NCI-H1048 (cell line): ENCODE measurements at places on chromosomes 4 and X.

- no peak for DNase-seq
Observed at GRCh38 chr4:103136671-103137445, 37.2 kb upstream of the BDH2 start.

GRCh38 chrX:134374294-134374693, 85.7 kb upstream of the HPRT1 start:
- no peak for DNase-seq

- no peak for DNase-seq
Observed at GRCh38 chr4:58602022-58602421, 1491.8 kb upstream of the IGFBP7 start.

GRCh38 chr4:150982557-150983233, 32.4 kb downstream of the LRBA start:
- DNase-seq, result no peak

- DNase-seq, result no peak
Observed at GRCh38 chr4:121800638-121800960, 524 bp upstream of the EXOSC9 start.

DNA sequence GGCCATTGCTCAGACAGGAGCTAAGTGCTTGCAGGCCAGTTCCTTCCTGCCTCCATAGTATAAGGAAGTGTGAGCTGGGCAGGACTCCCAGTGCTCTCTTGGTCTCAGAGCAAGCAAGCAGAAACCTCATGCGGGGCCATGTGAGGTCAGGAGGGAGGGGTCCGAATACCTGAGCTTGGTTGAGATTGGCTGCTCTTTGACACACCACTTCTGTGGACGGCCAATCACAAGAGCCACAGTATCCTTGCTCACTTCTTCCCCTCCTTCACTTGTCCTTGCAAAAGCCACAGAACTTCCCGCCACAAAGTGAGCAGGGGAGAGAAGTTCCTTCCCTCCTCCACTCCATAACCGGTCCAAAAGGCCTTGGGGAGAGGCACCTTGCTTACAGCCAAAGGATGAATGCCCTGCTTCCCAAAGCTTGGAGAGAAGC, 56.7 kb downstream of the PRPS1 start:
- no peak for DNase-seq

- no peak for DNase-seq
Observed at GRCh38 chr4:186931519-186931918, 207.9 kb upstream of the FAT1 start.

DNA sequence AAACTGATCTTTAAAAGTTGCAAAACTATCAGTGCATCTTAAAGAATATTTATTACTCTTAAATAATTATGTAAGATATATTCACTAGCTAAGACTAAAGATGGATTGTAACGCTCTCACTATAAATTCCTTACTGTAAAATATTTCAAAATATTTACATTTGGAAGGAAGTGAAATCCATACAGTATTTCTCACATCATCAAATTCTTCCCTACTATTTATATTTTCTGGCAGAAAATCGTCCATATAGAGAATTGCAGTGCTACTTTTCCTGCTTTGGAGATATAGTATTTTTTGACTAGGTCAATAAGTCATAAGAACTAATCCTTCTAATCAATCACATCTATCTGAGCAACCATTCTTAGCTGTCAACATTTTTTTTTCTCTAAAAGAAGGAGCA, 52.9 kb downstream of the SCLT1 start:
- no peak for DNase-seq

DNA sequence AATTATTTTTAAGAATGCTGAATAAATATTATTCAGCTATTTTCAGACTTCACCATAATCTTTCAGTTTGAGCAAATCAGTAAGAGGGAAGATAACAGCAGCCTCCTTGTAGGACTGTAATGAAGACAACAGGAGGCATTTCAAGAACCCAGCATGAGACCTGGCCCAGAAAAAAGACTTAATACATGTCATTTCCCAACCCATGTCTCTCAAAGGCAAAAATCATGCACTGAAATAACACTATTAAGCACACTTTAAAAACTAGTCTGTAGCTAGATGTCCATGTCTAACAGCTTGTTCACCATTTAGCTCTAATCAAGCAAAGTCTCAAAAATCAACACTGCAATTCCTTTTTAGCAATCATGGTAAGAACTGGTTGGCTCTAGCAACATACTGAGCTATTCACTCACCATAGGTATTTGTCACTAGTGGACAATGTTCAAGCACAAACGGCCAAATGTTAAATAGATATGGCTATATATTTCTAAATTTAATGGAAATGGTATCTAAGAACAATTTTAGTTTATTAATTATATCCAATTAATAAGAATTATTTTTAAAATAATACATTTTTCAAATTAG, 109.9 kb downstream of the WDFY3 start:
- no peak for DNase-seq

DNA sequence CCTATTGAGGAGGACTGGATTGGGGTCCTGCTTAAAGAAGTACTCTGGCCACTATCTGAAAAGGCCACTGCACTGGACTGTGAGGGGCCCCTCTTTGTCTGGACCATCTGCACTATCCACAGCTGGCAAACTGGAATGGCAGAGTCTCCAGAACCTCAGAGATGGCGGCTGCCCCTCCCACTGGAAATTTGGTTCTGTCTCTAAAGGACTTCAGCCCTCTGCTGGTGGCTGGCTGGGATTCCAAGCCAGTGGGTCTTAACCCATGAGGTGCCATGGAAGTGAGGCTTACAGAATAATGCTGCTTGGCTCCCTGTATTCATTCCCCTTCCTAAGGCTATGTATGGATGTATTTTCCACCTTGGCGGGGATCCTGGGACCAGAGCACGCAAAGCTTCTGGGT, 41.6 kb upstream of the CYLC1 start:
- DNase-seq, result no peak

GRCh38 chr4:11603591-11604194, 175.0 kb upstream of the HS3ST1 start:
- no peak for DNase-seq

DNA sequence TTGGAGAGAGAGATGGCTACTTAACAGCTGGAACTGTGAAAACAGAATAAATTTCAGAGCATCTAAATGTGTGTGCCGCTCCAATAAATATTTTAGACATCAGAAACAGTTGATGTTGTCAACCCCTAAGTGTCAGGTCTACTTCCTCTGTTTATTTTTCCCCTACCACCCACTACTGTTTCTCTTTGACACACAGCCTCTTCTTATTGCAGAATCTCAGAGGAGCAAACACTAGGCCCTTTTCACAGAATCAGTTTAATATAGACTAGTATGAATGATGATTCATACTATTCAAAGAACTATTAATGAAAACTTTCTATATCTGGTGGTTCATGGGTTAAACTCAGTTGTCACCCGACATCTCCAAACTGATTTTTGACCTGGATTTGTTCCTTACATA, 33.9 kb downstream of the NAA11 start:
- DNase-seq, result no peak

DNA sequence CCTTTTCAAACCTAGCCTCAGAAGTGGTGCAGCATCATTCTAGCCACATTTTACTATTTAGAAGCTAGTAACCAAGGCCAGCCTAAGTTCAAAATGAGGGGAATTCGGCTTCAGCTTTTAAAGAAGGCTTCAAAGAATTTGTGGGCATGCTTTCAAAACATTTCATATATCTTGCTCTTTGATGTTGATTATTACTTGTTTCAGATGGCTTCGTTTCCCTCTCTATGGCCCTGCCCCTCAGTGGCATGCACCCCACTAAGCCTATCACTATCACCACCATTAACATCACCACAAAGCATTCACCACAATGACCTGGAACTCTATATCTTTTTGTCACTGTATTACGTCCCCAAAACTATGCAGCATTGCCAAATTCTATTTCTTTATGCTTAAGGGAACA, 51.2 kb upstream of the FAM47B start:
- DNase-seq, result no peak

DNA sequence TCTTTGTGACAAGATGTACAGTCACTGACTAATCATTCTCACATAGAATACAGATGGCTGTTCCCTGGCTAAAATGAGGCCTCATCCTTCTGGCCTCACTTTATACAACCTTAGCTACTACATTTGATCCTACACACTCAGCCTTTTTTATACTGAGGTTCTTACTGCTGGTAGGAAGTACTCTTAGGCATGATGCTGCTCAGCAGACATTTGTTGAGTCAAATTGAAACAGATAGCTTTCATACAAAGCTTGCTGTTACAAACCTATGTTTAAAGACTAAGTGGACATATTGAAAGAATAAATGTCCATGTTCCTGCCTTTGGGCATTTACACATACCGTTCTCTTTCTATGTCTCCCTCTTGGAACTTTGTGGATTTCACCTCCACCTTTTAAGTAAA, 154.9 kb downstream of the NPFFR2 start:
- no peak for DNase-seq

DNA sequence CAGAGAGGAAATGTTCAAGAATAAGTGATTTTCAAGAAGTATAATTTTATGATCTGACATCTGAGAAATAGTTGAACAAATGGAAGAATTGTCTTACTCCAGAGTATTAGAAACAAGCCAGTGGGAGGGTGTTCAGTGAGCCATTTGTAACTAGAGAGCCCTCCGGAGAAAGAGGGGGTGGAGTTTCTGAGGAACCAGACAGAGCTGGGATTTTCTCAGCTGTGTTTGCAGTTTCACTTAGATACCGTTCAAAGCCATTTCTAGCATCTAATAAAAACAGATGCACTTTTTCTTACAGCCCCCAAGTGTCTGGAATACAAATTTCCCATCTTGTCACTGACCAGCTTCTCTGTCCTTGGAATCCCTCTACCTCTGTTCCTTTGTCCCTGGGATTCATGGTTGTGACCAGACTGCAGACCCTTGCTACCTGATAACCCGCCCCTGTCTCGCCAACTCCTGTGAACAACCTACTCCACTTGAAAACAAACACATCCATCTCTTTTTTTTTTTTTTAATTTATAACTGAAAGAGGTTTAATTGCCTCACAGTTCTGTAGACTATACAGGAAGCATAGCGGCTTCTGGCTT, 132.8 kb upstream of the KLF3 start:
- no peak for DNase-seq

DNA sequence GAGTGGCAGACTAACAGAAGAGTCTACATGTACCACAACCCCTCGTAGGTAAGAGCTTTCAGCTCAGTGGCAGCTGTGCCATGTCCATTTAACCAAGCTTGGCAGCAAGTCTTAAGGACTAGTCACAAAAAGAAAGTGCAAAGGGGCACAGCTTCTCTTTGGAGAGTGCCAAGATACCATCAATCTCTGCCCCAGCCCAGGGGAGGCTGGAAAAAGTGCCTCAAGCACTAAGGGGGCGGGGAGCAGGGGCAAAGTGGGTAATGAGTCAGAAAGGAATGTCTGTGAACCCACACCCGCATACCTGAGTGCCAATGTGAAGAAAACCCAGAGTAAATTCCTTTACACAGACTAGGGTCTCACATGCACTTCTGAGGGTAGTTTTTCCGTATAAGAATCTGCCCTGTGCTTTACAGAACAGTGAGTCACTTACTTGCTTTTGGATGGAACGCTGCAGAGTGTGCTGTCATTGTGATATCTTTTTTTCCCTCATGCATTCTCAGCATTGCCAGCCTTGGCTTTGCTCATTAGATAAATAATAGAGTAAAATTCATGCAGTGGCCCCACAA, 219.8 kb downstream of the ZNF674 start:
- no peak for DNase-seq

- no peak for DNase-seq
Observed at GRCh38 chrX:10152086-10152485, 4.7 kb upstream of the CLCN4 start.

DNA sequence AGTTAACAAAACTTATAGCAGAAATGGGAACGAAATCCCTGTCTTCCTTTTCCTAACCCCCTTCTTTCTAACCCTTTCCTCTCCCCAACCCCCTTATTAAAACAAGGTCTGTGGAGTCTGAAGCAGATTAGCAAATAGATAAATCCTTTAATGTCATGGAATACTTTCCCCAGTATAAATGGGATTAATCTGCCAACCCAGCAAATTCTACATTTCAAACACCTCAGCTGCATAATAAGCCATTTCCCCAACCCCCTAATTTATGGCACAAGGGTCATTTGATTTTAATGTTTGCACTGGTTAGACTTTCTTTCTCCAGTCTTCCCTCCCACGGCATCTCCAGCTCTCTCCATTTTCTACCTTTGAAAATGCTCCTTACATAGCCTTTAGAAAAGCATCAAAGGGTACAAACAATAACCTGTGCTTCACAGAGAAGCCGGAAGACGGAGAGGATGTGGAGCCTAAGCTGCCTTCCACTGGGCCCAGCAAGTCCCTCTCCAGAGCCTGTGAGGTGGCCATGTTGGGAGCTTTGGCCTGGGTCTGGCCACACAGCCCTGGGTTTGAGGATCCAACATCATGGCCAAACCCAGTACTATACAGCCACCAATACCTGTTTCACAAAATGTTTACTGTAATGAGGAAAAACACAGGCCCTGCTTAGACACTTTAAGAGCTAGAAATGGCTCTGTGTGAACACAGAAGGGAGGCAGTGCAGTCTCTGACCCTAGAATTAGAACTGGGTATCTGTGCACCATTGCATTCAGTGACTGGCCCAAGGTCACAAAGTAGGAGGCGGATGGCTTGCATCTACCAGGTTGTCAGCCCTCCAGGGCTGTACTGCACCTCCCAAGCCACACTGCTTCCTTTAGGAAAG, 56.9 kb upstream of the SPRY1 start:
- DNase-seq, result no peak

DNA sequence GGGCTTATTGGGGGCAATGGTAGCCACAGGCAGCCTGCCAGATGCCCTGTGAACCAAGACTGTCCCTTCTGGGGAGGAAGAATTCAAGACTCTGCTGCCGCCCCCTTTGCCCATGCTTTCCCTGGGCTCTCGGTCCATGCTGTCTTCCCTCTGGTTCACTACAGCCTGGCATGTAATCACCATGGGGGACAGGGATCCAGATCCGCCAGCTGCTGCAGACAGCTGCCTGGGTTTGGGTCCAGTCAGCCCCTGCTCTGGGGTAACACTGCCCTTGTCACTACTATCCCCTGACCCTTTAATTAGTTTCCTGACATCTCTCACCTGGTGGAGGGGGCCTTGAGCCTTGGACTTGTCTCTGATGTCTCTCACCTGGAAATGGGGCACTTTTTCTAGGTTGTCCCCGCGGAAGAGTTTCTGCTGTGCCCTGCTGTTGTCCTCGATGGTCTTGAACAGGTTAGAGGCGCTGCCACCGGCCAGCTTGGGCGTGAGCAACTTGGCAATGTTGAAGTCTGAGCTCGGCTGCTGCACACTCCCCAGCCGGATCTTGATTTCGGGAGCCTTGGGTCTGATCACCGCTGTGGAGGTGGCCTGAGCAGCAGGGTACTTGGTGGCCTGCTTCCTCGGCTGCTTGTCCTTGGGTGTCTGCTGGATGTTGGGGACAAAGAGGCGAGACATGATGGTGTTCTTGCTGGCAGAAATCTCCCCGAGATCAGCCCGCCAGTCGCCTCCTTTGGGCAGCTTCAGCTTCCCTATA, 6.4 kb downstream of the C4orf54 start:
- no peak for DNase-seq
